ENCODE measurements at places on chromosomes 3 and 15.

DNA sequence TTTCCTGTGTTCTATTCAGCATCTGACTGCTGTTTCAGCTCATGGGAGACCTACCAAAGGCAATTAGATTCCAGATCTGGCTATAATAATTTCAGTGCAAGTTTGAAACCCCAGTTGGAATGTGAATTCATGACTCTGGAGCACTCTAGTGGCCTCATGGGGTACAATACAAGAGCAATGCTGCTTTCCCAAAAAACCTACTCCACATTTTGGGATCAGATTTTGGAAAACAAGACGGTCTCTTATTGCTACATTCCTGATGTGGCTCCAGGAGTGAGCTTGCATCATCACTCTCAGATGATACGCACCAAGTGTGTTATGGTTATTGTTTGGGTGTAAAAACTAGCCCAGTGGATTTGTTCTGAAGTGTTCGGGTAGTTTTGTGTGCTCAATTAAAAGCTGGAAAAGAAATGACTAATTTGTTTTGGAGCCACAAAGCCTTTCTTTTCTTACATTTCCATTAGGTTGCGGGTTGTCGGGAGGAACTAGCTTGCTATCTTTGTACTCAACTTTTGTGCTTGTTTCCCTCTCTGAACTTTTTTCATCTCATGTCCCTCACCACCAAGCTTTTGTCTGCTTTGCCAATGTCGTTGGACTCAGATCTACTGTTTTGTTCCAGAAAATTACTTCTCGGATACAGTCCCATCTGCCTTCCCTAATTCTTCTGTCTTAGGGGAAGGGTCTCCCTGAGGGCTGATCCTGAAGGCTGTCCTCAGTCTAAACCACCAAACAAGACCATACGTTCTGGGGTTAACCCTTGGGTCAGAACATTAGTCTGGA, 272.1 kb downstream of the BBX start:
- no peak overlapping the region for H3K27ac ChIP-seq
- no peaks in the 10 kb centered on the region for H3K27me3 ChIP-seq
- H3K4me3 ChIP-seq, result no peak overlapping the region

- no peaks in the 10 kb centered on the region for H3K27me3 ChIP-seq
- no peak for DNase-seq
- H3K4me3 ChIP-seq, result no peak overlapping the region
- peaks cover 53% of the 10 kb centered on the region for H3K4me1 ChIP-seq
- H3K27ac ChIP-seq, result peak overlapping the region; percentile 32
These were observed 515.4 kb downstream of the FOXP1 start for GRCh38 chr3:71067977-71068654.

DNA sequence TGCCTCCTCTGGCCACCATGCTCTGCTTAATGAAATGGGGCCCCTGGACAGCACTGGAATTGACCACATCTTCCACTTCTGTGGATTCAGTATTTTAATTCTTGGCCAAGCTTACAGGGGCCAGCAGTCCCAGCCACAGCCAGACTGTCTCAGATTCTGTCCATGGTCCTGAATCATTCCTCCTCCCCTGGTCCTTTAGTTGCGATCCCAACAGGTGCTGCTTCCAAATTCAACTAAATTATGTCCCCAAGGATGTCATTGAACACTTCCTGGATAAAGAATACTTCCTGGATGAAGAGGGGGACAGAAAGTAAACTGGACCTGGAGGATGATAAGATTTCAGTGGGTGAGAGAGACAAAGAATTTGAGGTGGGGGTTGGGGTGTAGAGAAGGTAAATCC, 111.1 kb upstream of the FOXB1 start:
- H3K4me1 ChIP-seq, result no peaks in the 10 kb centered on the region
- H3K4me3 ChIP-seq, result no peak overlapping the region
- H3K36me3 ChIP-seq, result no peaks in the 10 kb centered on the region
- H3K27me3 ChIP-seq, result no peaks in the 10 kb centered on the region
- H3K27ac ChIP-seq, result no peak overlapping the region

DNA sequence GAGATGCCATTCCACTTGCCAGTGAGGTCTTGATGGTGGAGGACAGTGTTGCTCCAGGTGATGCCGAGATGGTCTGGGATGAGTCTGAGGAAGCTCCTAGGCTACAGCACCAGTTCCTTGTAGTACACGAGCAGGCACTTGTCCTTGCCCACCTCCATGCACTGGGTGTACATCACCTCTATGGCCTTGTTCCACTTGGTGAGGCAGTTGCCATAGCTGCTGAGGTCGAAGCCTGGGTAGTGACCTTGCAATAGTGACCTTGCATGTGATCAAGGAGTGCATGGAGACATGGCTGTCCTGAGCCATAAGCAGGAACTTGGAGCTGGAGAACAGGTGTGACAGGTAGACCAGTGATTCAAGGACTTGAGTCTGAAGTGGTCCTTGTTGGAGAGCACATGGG, 47.6 kb downstream of the CDIN1 start:
- no peak overlapping the region for H3K4me3 ChIP-seq
- H3K27me3 ChIP-seq, result no peaks in the 10 kb centered on the region
- H3K4me1 ChIP-seq, result no peaks in the 10 kb centered on the region
- DNase-seq, result no peak
- H3K27ac ChIP-seq, result no peak overlapping the region

DNA sequence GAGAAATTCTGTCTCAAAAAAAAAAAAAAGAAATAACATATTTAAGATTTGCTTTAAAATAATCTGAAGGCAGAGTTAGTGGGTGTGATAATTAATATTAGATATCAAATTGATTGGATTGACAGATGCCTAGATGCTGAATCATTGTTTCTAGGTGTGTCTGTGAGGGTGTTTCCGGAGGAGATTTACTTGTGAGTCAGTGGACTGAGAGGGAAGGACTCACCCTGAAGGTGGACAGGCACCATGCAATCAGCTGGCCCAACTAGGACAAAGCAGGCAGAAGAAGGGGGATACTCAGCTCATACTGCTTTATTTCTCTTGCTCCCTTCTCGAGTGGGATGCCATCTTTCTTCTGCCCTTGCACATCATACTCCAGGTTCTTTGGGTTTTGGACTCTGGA, 16.7 kb upstream of the RPL24 start:
- H3K4me3 ChIP-seq, result no peak overlapping the region
- peaks cover 2% of the 10 kb centered on the region for H3K4me1 ChIP-seq
- no peak for DNase-seq

GRCh38 chr15:25665913-25666312, 197.2 kb downstream of the ATP10A start:
- H3K36me3 ChIP-seq, result no peaks in the 10 kb centered on the region
- H3K27ac ChIP-seq, result no peak overlapping the region
- DNase-seq, result no peak
- H3K4me3 ChIP-seq, result no peak overlapping the region
- peaks cover 17% of the 10 kb centered on the region for H3K27me3 ChIP-seq
- no peaks in the 10 kb centered on the region for H3K4me1 ChIP-seq

GRCh38 chr3:46559091-46559704, 6.9 kb downstream of the LRRC2 start:
- no peak overlapping the region for H3K4me3 ChIP-seq
- H3K36me3 ChIP-seq, result no peaks in the 10 kb centered on the region
- no peak for DNase-seq
- no peak overlapping the region for H3K27ac ChIP-seq

Data from CD4-positive, alpha-beta T cell (primary cell).